ENCODE measurements at places on chromosomes 6 and 20. TPM values are rescaled to one million over a fixed set of nuclear protein-coding genes. Genes with fewer than 3 reads are reported as not detected.

Gene RAB44
- total RNA-seq = under 0.01 TPM

Gene OLIG3
- total RNA-seq = not detected

Gene FAM209B
- total RNA-seq = not detected

Gene COL9A1
- not detected for total RNA-seq

Gene PTCHD4
- total RNA-seq = 4.2 TPM

All from bladder microvascular endothelial cell (primary cell).